Left hindlimb (tissue), 1 donor: ENCODE measurements at places on chromosomes 13 and 19.

- no peak for DNase-seq
Measured at GRCh38 chr19:32171719-32172151, 173.7 kb upstream of the ZNF507 start.

- no peak for DNase-seq
Measured at GRCh38 chr13:79490824-79491223, 9.9 kb downstream of the NDFIP2 start.

DNA sequence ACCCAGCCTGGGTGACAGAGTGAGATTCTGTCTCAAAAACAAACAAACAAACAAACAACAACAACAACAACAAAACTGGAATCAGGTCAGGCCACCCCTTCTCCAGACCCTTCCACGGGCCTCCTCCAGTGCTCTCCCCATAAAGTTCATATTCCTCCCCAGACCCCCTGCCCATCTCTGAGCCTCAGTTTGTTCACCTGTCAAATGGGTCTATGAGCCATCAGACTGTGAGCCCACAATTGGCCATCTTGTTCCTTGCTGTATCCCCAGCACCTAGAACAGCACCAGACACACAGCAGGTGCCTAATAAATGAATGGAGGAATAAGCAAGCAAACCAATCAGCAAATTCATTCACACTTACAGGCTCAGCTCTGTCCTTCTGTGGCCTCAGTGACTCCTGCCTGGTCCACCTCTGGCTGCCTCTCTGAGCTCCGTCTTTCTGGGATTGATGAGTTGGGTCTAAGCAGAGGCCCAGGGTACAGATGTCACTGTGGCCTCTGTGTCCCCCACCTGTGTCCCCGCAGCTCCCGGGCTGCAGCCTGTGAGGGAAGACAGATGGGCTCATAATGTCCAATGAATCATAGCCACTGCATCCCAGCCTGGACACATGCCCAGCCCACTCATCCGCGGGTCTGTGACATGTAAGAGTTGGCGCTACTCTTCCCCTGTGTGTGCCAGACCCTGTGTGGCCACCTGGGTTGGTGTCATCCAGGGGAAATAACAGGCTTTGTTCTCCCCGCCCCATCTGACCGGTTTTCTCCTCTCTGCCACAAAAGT lies 19.6 kb upstream of the PTPRS start:
- DNase-seq, result no peak

GRCh38 chr13:72960541-72960940 lies 98.3 kb upstream of the KLF5 start:
- no peak for DNase-seq

DNA sequence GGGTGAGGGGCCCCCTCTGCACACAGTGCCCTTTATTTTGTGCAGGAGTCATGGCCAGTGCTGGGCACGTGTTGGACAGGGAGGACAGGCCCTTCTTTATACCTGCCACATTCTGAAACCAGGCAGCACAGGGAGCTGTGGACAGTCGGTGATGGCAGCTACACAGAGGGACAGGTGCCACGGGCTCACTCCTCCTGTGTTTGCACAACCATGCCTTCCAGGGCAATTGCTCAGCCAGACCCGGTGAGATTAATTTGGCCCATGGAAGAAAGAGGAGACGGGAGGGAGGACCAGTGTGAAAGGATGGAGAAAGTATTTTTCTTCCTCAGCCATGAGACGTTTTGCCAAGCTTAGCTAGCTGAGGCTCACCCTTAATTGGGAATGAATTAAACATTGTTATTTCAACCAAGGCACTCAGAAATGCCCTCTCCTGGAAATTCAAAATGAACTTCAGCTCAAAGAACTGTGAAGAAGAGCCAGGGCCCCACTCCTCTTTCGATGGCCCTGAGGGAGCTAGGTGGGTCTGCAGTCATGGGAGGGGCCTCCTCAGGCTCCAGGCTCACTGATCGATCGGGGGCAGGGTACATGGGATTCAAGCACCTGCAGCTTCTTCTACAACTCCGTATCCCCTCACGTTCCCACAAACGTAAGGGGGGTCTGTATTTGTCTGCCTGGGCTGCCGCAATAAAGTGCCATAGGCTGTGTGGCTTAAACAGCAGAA lies 41.2 kb downstream of the SHISA2 start:
- no peak for DNase-seq

- DNase-seq, result no peak
Measured at GRCh38 chr13:99129050-99129449, 71.6 kb upstream of the UBAC2 start.

GRCh38 chr13:33509642-33510229 lies 224.2 kb upstream of the STARD13 start:
- peak; percentile 51 for DNase-seq

GRCh38 chr13:81757348-81757970 lies 1416.5 kb upstream of the SPRY2 start:
- DNase-seq, result no peak

GRCh38 chr13:110874508-110874960 lies 40.3 kb downstream of the ANKRD10 start:
- DNase-seq, result peak; percentile 91

DNA sequence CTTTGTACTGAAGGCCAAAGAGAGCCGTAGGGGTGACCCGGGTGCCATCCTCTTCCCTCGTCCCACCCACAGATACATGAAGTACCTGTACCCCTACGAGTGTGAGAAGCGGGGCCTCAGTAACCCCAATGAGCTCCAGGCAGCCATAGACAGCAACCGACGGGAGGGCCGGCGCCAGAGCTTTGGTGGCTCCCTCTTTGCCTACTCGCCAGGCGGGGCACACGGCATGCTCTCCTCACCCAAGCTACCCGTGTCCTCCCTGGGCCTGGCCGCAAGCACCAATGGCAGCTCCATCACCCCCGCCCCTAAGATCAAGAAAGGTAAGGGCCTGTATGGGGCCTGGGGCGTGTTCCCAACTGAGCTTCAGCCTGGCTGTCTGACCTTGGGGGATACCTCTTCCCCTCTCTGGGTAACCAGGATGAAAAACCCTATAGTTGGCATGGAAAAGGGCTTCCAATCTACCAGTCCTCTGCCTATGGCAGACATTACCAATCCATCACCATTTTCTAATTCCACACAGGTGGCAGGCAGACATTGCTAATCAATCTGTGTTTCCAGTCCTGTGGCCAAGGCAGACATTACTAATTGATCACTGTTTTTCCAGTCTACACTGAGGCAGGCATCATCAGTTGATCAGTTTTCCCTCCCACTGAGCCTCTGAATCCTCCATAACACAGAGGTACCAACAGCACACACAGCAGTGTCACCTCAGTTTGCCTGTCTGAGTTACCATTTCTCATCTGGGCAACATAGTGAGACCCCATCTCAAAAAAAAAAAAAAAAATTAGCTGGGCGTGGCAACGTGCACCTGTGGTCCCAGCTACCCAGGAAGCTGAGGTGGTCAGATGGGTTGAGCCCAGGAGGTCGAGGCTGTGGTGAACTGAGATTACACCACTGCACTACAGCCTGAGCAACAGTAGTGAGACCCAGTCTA lies 19.1 kb upstream of the WDR18 start:
- DNase-seq, result no peak

- no peak for DNase-seq
Measured at GRCh38 chr13:65456150-65456912, 1773.8 kb downstream of the PCDH9 start.

DNA sequence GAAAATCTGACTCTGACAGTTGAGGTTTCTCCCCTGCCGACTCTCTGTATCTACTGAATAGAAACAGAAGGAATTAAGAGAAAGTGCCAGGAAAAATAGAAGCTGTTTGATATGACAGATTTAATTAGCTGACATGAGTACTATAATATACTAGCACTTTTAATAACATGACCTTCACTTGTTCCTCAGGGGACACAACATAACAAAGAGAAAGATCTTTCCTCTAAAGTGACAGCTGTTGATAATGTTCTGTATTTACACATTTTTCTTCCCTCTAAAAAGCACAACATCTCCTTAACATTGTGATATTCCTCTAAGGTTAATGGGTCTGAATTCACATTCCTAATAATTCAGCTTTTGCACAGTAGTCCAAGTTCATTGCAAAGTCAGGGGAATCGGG lies 1136.0 kb downstream of the PCDH17 start:
- no peak for DNase-seq

GRCh38 chr19:5138606-5139582 lies 170.0 kb downstream of the KDM4B start:
- DNase-seq, result peak; percentile 80

GRCh38 chr13:111627596-111627995 lies 307.2 kb downstream of the TEX29 start:
- DNase-seq, result no peak

- DNase-seq, result no peak
Measured at GRCh38 chr13:39410096-39410901, 192.7 kb downstream of the LHFPL6 start.

DNA sequence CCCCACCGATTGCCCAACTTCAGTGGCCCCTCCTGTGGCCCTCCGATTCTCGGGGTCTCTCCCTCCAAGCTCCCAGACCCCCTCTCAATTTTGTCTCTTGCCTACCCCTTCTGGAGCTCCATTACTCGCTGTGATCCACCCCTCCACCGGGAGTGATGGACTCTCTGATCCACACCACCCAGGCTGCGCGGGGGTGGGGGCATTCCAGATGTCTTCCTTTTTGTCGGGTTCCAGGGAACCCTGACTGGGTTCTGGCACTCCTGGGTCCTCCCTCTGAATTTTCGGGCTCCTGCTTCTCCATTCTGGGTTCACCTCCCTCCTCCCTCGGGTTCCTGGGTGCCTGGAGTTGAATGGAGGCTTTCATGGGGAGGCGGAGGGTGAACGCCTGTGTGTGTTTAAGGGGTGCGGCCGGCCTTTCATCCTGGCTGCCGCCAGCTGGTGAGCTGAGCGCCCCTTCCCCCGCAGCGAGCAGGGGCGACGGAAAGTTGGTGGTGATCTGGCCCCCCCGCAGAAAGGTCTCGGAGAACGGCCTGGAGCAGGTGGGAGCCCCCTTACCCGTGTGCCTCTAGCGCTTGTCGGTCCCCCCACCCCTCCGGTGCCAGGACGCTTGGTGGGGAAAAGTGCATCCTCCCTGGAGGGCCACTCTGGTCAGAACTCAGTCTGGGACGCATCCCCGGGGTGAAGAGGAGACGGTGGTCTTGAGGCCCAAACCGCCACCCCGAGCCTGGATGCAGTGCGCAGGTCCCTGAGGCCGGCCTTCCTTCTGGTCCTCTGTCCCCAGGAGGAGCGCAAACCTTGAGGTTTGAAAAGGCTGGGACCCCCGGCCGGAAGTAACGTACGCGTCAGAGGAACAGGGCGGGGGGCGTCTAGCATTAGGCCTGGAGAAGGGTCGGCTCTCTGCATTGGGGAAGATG lies 1.6 kb downstream of the MISP3 start:
- DNase-seq, result no peak

- no peak for DNase-seq
Measured at GRCh38 chr19:10107254-10107653, 1.1 kb downstream of the PPAN start.

GRCh38 chr19:5822181-5822844 lies 17.2 kb downstream of the FUT6 start:
- DNase-seq, result no peak

DNA sequence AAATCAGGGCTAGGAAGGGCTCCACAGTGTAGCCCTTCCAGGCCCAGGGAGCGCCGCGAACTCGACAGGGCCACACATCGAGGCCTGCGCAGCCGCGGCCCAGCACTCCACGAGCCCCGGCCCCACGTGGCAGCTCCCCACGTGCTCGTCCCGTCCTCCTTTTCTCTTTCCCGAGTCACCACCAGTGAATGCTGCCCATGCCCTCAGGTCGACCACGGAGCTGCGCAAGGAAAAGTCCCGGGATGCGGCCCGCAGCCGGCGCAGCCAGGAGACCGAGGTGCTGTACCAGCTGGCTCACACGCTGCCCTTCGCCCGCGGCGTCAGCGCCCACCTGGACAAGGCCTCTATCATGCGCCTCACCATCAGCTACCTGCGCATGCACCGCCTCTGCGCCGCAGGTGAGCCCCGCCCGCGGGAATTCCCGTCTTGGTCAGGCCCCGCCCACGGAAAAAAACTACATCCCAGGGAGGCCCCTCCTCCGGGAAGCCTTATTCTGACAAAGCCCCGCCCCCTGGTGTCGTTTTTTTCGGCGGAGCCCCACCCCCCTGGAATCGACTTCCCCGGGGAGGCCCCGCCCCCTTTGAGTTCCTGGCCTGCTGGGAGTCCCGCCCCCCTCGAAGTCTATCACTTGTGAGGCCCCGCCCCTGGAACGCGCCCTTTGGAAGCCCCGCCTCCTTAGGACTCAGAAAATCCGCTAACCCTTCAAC lies 7.0 kb downstream of the HIF3A start:
- peak; percentile 76 for DNase-seq

- peak; percentile 67 for DNase-seq
Measured at GRCh38 chr19:39996218-39996810, 546 bp upstream of the ZNF546 start.
